ENCODE measurements at places on chromosomes 5 and 9.
A peak's percentile ranks its signal among the peaks of the same experiment; 100 is the strongest.

- DNase-seq: no peak
Observed at GRCh38 chr5:98128846-98129245, 644.6 kb upstream of the RGMB start.

GRCh38 chr9:3001311-3001710 lies 157.4 kb upstream of the PUM3 start:
- DNase-seq: no peak

DNA sequence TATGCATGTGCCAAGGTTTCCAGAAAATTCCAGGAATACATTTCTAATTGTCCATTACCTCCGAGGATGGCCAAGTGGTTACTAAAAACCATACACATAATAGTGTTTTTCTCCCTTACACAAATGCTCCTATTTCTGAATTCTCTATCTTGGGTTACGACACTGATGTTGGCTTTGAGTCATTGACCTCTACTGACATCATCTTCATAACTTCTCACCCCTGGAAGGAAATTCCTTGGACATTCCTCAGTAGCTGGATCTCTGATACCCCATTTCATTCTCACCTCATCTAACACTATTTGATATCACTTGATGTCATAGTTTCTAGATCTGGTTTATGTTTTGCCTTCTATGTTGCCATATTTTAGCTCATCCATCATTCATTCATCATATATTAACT lies 287.2 kb downstream of the CTNND2 start:
- no peak for DNase-seq

GRCh38 chr5:83564069-83564749 lies 92.7 kb downstream of the VCAN start:
- DNase-seq: peak; percentile 14

GRCh38 chr5:173530547-173530946 lies 85.9 kb downstream of the BOD1 start:
- DNase-seq: no peak

DNA sequence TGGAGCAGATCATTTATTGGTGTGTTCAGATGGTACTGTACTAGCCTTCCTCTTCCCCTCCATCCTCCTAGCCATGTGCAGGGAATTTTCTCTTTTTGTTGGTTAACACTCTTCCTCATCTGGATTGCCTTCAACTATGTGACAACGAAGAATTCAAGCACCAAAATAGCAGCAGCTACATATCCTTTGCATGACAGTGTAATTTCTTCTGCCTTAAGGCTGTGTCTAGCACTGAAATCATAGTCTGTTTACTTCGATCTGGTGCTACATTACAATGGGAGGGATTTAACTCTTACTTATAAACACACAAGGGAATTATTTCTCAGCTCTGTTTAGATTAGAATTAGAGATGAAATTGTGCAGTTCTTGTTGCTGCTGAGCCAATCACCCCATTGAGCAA lies 260.4 kb downstream of the ARL15 start:
- DNase-seq: no peak

- peak; percentile 70 for DNase-seq
Observed at GRCh38 chr9:27333241-27334052, 36.5 kb upstream of the EQTN start.

GRCh38 chr9:134811673-134812342 lies 68.8 kb upstream of the FCN2 start:
- no peak for DNase-seq
